ENCODE measurements at places on chromosomes 1 and 21. TPM values are rescaled to one million over a fixed set of nuclear protein-coding genes. Genes with fewer than 3 reads are reported as not detected.

The GNAT2 gene
- 0.21 TPM for total RNA-seq

The OR2L8 gene
- total RNA-seq = not detected

The PGLYRP3 gene
- 2.4 TPM for total RNA-seq

The PYHIN1 gene
- 0.21 TPM for total RNA-seq

The FCRL1 gene
- 1.2 TPM for total RNA-seq

The UMODL1 gene
- total RNA-seq = 0.10 TPM

The CENPF gene
- 30.1 TPM for total RNA-seq

The B3GALT5 gene
- 3.8 TPM for total RNA-seq

The KISS1 gene
- total RNA-seq = not detected

The PCBP3 gene
- 5.5 TPM for total RNA-seq

The MANEAL gene
- 4.6 TPM for total RNA-seq

The DEDD gene
- total RNA-seq = 37.6 TPM

The KRTAP13-1 gene
- total RNA-seq = not detected

The PRDM16 gene
- total RNA-seq = 1.6 TPM

The TNFSF4 gene
- total RNA-seq = 1.9 TPM

The FMOD gene
- 57.1 TPM for total RNA-seq

The ITSN1 gene
- 74.2 TPM for total RNA-seq

The AJAP1 gene
- 0.51 TPM for total RNA-seq

The SERTAD4 gene
- 7.0 TPM for total RNA-seq

The OR10J4 gene
- total RNA-seq = not detected

The CD1C gene
- 1.9 TPM for total RNA-seq

The RAB29 gene
- total RNA-seq = 5.9 TPM

The LCE3E gene
- total RNA-seq = not detected

The RGS8 gene
- total RNA-seq = 0.10 TPM

The RXFP4 gene
- total RNA-seq = not detected

The AMY2B gene
- 29.7 TPM for total RNA-seq

The SLC9C2 gene
- total RNA-seq = not detected

The FCGR2B gene
- 1.6 TPM for total RNA-seq

The ANGEL2 gene
- 47.0 TPM for total RNA-seq

The ATP5PO gene
- 298 TPM for total RNA-seq

The CYP4Z1 gene
- not detected for total RNA-seq

The COL9A2 gene
- 6.5 TPM for total RNA-seq

The CITED4 gene
- total RNA-seq = 7.9 TPM

The OXCT2 gene
- 0.51 TPM for total RNA-seq

The DCDC2B gene
- total RNA-seq = not detected

The IL24 gene
- not detected for total RNA-seq

The POU2F1 gene
- 17.4 TPM for total RNA-seq

The SAMSN1 gene
- 1.4 TPM for total RNA-seq

The LGR6 gene
- total RNA-seq = 4.7 TPM

The RYR2 gene
- 2.4 TPM for total RNA-seq

The SLC44A3 gene
- total RNA-seq = 3.3 TPM

The FAM177B gene
- 0.41 TPM for total RNA-seq

The SERPINC1 gene
- not detected for total RNA-seq

The CYP4A22 gene
- total RNA-seq = not detected

The SPATA45 gene
- total RNA-seq = not detected

The TBX19 gene
- total RNA-seq = 1.2 TPM

The MATN1 gene
- not detected for total RNA-seq

The FAM151A gene
- not detected for total RNA-seq

The SLAMF9 gene
- not detected for total RNA-seq

The IGSF3 gene
- total RNA-seq = 46.5 TPM

The MROH9 gene
- not detected for total RNA-seq

The ANGPTL1 gene
- total RNA-seq = 210 TPM

The LHX8 gene
- total RNA-seq = 9.4 TPM

The NEGR1 gene
- total RNA-seq = 16.9 TPM

The LCE2C gene
- not detected for total RNA-seq

The KMO gene
- total RNA-seq = 0.10 TPM

All from tongue (tissue), 3 donors.